ENCODE measurements at places on chromosomes 13 and 19.
A peak's percentile ranks its signal among the peaks of the same experiment; 100 is the strongest.

DNA sequence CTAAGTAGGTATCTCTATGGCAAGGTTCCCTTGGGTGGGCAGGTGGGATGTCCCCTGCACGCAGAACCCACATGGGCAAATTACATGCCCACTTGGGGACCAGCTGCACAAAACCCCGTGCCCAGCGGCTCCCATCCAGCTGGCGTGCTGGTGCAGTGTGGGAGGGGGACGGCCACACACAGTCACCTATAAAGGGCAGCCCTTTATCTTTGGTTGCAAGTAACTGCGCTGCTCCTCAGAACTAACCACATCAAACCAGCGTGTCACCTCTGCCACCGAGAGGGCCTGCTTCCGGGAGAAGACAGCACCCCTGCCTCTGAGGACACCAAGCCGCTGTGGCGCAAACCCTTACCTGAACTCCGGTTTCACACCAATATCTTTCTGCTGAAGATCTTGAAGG is 32.2 kb downstream of the ANKRD27 start:
- DNase-seq, result no peak

DNA sequence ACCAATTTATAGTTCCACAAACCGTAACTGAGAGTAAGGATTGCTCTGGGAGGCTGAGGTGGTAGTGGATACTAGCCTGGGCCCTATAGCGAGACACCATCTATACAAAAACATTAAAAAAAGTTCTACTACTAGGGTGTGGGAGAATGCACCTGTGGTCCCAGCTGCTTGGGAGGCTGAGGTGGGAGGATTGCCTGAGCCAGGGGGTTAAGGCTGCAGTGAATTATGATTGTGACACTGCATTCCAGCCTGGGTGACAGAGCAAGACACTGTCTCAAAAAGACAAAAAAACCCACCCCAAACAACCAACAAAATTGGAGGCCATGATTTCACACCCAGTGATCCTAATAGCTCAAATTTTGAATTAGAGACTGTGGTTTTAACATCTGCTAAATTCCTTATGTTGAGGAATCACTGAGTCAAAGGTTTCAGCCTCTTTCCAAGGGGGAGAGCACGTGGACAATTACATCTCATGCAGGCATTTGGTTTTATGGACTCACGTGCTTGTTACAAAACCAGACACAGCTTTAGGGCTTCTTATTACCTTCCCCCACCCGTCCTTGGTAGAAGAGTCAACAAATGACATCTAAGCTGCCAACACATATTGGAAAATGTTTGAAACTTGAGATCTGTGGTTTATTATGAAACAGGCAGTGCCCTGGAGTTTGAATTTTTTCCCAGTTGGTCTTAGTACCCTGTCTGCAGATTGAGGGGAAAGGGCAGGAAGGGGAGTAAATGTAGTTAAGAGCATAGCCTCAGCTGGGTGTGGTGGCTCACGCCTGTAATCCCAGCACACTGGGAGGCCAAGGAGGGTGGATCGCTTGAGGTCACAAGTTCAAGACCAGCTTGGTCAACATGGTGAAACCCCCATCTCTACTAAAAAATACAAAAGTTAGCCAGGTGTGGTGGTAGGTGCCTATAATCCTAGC is 18.5 kb downstream of the CYP2A6 start:
- peak; percentile 95 for DNase-seq

- DNase-seq, result no peak
Measured at GRCh38 chr19:1582201-1582600, 10.5 kb downstream of the MBD3 start.

DNA sequence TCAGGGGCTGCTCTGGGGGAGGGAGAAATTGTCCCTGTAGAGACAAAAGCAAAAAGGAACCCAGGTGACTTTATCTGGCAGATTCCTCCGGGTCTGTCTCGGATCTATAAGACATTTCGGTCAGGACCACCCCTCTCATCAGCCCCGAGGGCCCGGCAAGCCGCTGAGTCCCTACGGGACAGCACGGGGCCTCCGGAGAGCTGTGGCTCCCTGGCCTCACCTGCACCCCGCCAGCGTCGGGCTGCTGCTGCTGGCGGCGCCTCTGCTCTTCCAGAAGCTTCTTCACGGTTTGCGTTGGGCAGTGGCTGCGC is 1.9 kb downstream of the NFKBID start:
- no peak for DNase-seq

- no peak for DNase-seq
Measured at GRCh38 chr19:6312018-6312417, 21.4 kb downstream of the ACER1 start.

DNA sequence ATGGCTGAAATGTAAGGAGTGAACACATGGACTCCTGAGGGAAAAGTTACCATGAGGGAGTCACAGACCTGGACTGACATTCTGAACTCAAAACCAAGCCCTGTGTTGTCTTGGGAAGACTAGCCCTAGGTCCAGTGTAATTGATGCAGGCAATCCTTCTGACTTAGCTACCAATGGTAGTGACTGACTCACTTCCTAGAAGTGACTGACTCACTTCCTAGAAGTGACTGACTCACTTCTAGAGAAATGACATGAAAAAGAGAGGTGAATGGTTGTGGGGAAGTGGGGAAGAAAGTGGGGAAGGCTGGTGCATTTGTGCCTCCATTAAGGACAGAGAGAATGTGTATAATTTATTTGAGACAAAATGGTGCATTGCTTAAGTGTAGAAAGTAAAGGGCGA is 49.9 kb downstream of the EDNRB start:
- no peak for DNase-seq

GRCh38 chr13:67726979-67727378 is 496.8 kb upstream of the PCDH9 start:
- no peak for DNase-seq

- DNase-seq, result no peak
Measured at GRCh38 chr19:40684280-40684679, 6.2 kb downstream of the NUMBL start.

DNA sequence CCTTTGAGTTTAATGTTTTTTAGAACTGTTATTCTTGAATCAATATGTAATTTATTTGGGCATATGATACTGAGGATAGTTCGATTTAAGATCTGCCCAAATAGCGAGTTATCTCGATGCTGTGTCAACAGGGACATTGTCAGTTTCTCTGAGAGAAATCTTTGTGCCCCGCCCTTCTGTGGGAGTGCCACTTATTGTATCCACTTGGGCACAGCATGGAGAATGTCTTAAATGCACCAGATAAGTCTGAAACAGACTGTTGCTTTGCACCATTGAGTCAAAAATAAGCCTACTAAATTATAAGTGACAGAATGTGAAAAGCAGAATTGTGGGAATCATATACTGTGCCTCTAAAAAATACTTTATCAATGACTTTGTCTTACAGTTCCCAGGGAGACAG is 45.6 kb downstream of the RNASEH2B start:
- no peak for DNase-seq

DNA sequence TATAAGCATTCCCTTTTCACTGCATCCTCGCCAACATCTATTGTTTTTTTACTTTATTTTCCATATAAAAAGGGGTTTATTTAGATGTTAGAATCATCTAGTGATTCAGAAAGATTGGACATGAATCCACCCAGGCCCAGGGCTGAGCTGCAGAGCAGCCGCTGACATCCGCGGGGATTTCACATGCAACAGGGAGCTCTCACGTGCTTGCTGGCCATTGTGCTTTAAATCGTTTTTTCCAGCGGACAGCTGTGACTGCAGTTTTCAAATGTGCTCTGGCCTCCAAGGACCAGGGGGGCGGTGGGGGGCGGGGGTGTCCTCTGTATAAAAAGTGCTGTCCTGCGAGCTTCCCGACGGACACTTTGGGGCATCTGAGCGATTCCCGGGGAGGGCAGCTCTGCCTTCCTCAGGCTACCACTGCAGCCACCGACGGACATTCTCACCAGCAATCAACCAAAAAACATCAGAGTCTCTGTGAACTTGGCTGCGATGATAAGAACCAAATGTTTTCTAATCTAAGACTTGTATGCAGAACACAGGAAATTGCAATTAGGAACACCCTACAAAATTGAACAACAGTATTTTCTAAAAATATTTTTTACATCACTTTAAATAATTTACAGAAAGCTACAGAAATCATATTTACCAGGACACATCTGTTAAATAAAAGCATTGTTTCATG is 12.6 kb downstream of the RB1 start:
- DNase-seq, result no peak

DNA sequence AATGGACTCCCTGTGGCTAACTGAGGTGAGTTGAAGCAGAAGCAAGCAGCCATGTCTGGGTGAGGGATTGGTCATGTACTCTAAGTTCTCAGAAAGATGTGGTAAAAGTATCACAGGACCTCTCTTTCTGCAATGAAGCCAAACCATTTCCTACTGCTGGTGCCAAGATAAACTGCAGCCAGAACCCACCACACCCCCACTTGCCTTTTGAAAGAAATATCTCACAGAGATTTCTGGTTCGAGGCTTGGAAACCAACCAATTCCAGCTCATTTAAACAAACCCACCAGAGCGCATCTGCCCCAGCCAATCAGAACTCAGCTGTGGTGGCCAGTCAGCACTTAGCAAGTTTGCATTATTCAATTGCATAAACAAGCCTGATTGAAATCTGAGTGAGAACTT is 204.5 kb upstream of the ATXN8OS start:
- DNase-seq, result no peak

- DNase-seq, result no peak
Measured at GRCh38 chr13:26779321-26779720, 18.7 kb upstream of the GPR12 start.

DNA sequence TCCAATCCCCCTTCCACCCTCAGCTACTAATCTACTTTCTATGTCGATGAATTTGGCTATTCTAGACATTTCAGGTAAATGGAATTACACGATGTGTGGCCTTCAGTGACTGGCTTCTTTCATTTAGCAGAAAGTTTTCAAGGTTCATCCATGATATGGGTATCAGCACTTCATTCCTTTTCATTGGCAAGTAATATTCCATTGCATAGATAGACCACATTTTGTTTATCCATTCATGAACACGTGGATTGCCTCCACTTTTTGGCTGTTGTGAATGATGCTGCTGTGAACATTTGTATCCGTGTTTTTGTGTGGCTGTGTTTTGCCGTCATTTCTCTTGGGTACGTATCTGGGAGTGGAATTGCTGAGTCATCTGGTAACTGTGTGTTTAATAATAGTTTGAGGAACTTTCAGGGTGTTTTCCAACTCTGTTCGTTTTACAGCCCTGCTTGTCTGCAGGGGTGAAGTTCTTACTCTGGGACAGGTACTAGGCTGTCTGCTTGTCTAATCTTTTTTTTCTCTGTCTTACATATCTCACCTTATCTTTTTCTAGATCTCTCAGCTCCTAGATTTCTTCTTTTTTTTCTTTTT is 32.5 kb downstream of the MARK4 start:
- DNase-seq, result no peak

- DNase-seq, result no peak
Measured at GRCh38 chr13:109160357-109160756, 530.9 kb downstream of the MYO16 start.

- no peak for DNase-seq
Measured at GRCh38 chr13:27578121-27579030, 42.0 kb downstream of the LNX2 start.

- no peak for DNase-seq
Measured at GRCh38 chr19:5738423-5738822, 18.0 kb downstream of the CATSPERD start.

DNA sequence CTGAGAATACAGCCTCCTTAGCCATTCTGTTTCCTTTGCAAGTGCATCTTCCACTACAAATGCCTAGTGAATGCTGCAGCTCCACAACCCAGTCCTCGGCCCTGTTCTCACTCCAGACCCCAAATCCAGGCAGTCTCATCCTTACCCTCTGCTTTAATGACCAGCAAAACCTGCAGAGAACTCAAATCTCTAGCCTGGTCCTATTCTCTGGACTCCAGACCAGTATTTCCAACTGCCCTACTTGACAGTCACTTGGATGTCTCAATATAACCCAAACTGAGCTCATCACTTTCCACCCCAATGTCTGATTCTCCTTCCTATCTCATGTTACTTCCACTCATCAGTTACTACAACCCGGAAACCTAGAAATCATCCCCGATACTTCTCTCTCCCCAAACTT is 2.6 kb upstream of the EBPL start:
- DNase-seq, result no peak

GRCh38 chr19:7304200-7304599 is 10.0 kb upstream of the INSR start:
- DNase-seq, result no peak

DNA sequence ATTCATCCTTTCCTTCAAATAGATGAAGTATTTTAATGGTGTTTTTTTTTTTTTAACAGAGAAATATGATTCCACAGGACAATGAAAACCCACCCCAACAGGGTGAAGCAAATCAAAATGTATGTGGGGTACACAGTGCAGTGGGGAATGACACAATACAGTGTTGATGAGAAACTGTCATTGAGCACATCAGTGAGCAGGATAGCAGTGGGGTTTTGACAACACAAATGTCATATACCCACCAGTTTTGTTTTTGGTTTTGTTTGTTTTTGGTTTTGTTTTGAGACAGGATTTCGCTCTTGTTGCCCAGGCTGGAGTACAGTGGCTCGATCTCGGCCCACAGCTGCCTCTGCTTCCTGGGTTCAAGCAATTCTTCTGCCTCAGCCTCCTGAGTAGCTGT is 29.2 kb downstream of the ZNF844 start:
- no peak for DNase-seq

- DNase-seq, result no peak
Measured at GRCh38 chr13:74625541-74625940, 491.3 kb upstream of the KLF12 start.

- no peak for DNase-seq
Measured at GRCh38 chr13:92354583-92354982, 872.0 kb upstream of the GPC6 start.

DNA sequence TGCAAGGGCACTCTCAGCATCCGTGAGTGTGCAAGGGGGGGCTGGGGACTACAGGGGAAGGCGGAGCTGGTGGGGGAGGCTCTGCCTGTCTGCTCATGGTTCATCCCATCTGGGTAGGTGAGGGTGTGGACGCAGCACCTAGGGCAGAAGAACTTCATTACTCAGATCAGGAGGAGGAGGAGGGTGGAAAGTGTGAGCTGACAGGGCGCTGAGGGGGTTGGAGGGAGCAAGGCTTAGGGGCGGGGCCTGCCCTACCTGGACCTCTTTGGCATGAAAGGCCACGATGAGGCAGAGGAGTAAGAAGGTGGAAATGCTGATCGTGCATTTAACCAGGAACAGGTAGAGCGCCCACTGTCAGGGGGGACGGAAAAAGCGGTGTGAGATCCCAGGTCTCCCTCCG is 4.5 kb downstream of the KCNN4 start:
- no peak for DNase-seq

- DNase-seq, result no peak
Measured at GRCh38 chr19:17835182-17836006, 12.4 kb downstream of the JAK3 start.

GRCh38 chr13:48504606-48505005 is 28.3 kb downstream of the RCBTB2 start:
- DNase-seq, result no peak

GRCh38 chr13:40787062-40787461 is 2.3 kb upstream of the SLC25A15 start:
- no peak for DNase-seq

- DNase-seq, result no peak
Measured at GRCh38 chr13:106187501-106188095, 347.9 kb downstream of the EFNB2 start.

- DNase-seq, result no peak
Measured at GRCh38 chr19:46574533-46574932, 26.6 kb upstream of the CALM3 start.
